ENCODE measurements at places on chromosomes 2 and 18.

DNA sequence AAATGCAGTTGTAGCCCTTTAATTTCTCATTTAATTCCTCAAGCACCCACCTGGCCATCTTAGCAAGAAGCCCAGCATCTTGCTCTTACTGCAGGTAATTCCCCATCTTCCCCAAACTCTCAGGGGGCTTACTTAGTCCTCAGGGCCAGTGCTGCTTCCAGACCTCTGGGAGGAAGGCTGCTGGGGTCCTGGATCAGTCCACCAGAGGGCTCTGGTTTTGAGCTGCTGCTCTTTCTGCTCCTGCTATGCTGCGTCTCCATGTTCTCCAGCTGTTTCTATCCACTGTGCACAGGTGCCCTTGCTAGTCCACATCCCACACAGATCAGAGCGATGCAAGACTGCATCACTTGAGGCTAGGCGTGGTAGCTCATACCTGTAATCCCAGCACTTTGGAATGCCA is 34.5 kb upstream of the TMEM87B start:
- no peak for DNase-seq

GRCh38 chr2:3054066-3054465 is 323.6 kb downstream of the EIPR1 start:
- no peak for DNase-seq

- DNase-seq, result no peak
Observed at GRCh38 chr2:197931661-197932312, 127.4 kb downstream of the PLCL1 start.

DNA sequence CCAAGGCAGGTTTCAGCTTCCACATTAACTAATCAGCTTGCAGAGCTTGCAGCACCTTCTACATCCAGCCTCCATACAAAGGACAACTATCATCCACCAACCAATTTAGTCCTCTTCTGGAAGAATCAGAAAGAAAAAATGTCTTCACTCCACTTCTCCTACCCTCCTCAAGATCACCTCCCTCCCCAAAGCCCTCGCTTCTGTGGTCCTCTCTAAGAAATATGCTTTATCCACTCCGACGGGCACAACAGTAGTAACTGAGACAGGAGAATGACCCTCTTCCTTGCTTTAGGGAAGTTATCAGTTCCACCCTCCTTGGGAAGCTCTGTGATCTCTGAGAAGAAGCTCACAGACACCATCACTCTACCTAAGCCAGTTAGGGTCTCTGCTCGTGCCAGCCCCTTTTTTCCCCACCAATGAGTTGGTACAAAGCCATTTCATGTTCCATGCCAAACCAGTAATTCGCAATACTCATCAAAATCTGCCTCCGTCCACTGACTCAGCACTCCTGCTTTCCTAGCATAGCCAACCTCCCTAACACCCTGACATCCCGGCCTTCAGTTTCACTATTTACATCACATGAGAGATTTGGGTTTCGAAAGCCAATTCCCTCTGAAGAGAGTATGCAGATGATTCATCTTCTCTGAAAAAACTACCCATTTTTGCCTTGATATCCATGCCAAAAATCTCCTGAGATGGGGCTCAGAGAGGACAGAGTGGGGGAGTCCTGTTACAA is 114.1 kb upstream of the PKDCC start:
- no peak for DNase-seq

DNA sequence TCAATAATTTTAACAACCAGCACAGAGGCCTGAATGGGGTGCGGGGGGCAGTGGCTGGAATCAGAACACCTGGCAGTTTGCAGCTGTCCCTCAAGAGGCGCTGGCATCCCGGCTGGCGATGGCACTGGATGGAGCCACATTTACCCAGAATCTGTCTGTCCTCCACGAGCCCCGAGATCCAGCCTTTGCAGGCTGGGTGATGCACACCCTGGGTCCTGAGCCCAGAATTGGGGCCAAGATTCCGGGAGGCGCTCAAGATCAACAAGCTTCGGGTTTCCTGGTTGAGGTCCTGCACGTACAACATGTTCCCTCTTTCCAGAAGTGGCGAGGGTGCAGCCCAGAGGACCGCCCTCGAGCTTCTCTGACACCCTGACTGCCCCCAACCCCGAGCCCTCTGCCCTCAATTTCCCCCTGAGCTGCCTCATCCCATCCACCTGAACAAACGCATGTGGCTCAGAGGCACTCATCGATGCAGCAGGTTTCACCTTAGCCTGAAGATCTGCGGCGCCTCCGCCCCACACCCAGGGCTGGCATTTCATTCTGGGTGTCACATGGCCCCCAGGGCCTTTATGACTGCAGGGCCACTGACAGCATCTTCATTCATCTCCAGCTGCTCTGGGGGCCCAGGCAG is 97.5 kb downstream of the TFCP2L1 start:
- DNase-seq, result no peak

- DNase-seq, result no peak
Observed at GRCh38 chr2:202116691-202117090, 43.6 kb downstream of the KIAA2012 start.

DNA sequence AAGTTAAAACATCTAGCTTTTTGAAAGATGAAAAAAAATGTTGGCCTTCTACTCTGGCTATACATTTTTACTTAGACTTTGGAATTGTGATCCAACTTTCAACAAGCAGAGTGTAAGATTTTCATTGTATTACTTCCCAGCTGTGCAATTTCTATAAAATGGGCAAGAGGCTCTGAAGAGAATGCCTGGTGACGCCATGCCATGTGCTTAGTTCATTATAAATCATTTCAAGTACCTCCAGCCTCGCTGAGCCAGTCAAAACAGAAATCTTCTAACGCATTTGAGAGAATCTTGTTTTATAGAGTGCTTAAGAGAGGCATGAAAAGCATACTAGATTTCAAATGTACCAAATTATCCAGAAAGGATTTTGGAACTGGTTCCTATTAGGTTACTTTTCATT is 10.1 kb upstream of the STK17B start:
- no peak for DNase-seq

GRCh38 chr18:74040459-74041332 is 106.9 kb downstream of the FBXO15 start:
- DNase-seq, result peak; percentile 57

DNA sequence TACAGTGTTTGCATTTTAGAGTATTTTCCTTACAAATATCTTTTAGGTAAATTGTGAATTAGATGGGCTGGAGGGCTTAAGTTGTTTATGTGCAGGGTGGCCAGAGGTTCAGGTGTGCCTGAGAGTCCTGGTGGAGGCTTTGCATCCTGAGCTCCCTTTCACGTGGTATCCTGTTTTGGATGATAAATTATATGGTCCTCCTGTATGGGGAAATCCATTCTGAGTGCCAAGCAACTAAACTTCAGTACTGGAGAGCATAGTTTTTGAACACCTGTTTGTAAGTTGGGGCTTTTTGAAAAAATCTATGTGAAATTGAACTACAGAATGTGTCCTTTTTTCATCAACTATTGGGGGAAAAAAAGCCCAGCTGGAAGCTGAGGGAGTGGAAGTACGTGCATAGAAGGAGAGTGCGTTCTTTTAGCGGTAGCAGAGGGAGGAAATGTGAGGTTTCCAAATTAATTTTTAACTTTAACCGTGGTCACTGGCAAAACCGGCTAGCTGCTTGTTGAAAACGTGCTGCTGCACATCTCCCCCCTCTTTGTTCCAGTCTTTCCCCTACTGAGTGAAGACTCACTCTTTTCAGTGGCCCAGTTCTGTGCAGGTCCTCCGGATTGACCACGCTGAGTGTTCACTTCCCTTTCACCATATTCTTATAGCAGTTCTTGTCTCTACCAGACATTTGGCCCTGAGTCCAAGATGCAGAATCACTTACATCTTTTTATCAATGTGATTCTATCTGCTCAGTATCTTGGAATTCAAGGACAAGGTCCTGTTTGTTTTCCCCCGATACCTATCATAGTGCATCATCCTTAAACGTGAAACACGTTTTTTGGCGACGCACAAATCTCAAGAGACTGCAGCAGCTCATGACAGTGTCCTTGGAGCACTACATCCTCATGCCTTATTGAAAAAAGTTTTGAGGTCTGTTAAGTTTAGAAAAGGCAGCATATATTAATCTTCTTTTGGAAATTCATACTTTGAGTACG is 15.3 kb downstream of the CNOT11 start:
- no peak for DNase-seq

DNA sequence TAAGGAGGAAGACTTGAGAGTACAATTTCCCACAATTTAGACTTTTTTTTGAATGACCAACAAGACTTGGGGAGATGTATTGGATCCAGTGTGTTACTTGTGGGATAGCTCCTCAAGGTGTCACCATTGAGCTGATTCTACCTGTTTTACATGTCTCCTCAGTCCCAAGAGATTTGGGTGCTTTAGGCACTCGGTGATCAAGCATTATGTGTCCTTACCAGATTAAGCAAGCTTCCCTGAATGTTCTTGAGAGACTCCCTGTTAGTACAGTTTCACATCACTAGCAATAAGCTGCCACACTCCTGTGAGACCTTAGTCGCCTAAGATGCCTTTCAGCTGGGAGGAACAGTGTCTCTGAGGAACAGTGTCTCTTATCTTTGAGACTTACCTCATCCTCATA is 384.3 kb upstream of the SYT4 start:
- no peak for DNase-seq

Data from activated naive CD4-positive, alpha-beta T cell treated with Interleukin-2 at 50 U/mL for 16 hours (primary cell).